LHCN-M2 (cell line): ENCODE measurements at places on chromosomes 12 and 14. TPM values are rescaled to one million over a fixed set of nuclear protein-coding genes. Genes with fewer than 3 reads are reported as not detected.

Gene KERA
- not detected in 2 replicates for total RNA-seq

Gene JDP2
- 28.5 and 31.5 TPM in 2 replicates for total RNA-seq

Gene CNPY2
- total RNA-seq, result 96.3 and 118 TPM in 2 replicates

Gene CD163L1
- 3.7 and 11.2 TPM in 2 replicates for total RNA-seq

Gene PRIMA1
- not detected in 2 replicates for total RNA-seq

Gene STX2
- total RNA-seq, result 45.7 and 45.9 TPM in 2 replicates

Gene NID2
- 11.1 and 13.3 TPM in 2 replicates for total RNA-seq

Gene KRR1
- 46.6 and 52.7 TPM in 2 replicates for total RNA-seq

DNA sequence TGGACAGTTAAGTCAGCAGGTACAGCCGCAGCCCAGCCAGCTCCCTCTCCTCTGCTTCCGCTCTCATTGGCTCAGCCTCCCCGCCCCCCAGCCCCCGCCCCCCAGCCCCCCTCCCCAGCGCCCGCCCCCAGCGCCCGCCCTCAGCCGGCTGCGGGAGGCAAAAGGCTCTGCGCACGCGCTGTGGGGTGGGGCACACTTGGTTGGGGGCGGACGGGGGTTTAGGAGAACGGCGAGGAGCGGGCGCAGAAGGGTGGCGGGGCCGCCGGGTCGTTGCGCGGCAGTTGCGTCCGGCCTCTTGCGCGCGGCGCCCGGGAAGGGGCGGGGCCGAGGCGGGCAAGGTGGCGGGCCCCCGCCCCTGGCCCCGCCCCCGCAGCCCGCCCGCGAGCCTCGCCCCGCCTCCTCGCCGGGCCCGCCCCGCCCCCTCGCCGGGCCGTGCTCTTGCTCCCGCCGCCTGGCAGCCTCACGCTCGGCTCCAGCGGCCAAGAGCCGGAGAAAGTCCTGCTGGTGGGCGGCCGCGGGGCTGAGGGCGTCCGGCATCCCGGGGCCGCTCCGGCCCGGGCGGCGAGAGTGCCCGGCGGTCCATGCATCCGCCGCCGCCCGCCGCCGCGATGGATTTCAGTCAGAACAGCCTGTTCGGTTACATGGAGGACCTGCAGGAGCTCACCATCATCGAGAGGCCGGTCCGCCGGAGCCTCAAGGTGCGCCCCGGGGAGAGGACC, at the start of gene PPP4R4:
Gene PPP4R4 (plus strand): TSS at position 438 of the 719 bp plus-strand sequence. CDS start 144 bp downstream, at position 582.
- peak; percentile 58 for DNase-seq

GRCh38 chr12:14057895-14058294, 76.5 kb upstream of the GRIN2B start:
- no peak for DNase-seq

DNA sequence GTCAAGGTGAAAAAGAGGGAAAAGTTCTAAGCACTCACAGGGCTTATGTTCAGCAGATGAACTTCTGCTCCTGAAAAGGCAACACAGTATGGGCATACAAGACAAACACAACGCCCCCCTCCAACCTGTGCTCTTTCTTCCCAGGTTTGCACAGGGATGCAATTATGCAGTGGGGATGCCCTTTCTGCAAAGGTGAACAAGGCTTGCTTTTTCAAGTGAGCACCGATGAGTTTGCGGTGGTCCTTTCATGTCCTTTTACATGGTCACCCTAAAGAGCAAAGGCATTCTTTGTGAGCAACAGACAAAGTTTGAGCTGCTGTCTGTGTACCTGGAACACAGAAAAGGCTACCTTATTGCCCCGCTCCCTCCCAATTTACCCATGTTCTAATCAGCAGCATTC, 6.7 kb downstream of the KITLG start:
- DNase-seq, result no peak

DNA sequence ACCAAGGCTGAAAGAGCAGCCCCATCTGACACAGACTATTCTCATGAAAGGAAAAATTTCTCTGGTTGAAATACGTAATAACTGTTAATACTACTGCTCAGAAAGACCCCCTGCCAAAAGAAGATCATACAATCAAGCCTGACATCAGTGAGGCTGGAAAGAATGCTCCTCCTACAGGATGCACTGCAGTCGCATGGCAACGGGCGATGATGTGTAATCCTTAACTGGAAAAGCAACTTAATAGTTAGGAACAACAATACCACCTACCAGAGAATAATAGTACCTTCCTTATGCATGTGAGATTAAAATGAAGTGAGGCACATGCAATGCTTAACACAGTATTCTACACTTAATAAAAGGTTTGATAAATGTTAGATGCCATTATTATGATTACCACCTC, 1.2 kb upstream of the GOLGA5 start:
- no peak for DNase-seq

- peak; percentile 40 for DNase-seq
These were observed 3.8 kb upstream of the SCARB1 start for GRCh38 chr12:124867401-124867930.

GRCh38 chr12:23803540-23803939, 145.9 kb downstream of the SOX5 start:
- no peak for DNase-seq

- no peak for DNase-seq
These were observed 20.0 kb downstream of the FKBP3 start for GRCh38 chr14:45114327-45114726.

- no peak for DNase-seq
These were observed 1141.3 kb downstream of the BCL11B start for GRCh38 chr14:98130691-98131090.

DNA sequence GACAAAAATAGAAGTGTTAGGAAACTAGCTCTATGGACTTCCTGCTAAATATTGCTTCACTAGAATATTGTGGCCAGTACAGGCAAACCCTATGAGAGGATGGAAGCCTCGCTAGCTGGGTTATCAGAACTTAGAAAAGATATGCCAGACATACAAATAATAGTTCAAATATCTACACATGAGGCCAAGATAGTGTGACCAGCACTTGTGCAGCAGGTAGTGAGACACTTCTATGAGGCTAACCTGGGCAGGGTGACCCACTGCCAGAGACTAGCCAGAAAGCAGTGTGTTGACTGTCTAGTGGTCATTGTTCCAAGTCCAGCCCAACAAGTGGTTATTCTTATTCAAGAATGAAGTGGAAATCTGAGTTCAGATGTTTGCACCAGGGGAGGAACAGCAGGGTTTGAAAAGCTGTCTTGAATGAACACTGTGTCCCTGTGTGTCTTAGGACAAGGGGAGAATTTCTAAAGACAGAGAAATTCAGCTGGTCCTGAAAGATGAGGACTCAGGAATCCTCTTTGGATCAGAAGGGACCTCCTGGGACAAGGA, 16.3 kb downstream of the TSPAN8 start:
- DNase-seq, result no peak

- peak; percentile 5 for DNase-seq
These were observed 81.7 kb downstream of the TNFAIP2 start for GRCh38 chr14:103204852-103205540.

DNA sequence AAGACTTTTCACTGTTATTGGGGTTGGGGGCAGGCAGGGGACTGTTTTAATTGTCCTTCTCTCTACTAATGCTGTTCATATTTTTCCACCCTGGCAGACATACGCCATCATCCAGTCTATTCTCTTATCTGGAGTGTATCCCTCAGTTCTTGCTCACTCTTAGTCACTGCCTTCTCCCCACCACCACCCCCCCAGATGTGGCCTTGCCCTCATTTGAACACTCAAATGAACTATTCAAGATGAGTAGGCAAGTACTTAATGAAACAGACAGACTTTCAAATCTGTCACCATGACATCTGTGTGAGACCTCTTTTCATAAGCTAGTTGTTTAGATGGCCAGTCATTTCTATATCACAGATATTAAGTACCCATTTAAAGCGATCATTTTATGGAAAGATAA, 10.1 kb downstream of the NUDT4 start:
- DNase-seq, result peak; percentile 61

- DNase-seq, result no peak
These were observed 84.1 kb downstream of the IGF1 start for GRCh38 chr12:102396276-102396675.

GRCh38 chr14:95889236-95889979, 12.8 kb downstream of the TUNAR start:
- no peak for DNase-seq

GRCh38 chr12:76552343-76552938, 7.1 kb downstream of the OSBPL8 start:
- peak; percentile 35 for DNase-seq

DNA sequence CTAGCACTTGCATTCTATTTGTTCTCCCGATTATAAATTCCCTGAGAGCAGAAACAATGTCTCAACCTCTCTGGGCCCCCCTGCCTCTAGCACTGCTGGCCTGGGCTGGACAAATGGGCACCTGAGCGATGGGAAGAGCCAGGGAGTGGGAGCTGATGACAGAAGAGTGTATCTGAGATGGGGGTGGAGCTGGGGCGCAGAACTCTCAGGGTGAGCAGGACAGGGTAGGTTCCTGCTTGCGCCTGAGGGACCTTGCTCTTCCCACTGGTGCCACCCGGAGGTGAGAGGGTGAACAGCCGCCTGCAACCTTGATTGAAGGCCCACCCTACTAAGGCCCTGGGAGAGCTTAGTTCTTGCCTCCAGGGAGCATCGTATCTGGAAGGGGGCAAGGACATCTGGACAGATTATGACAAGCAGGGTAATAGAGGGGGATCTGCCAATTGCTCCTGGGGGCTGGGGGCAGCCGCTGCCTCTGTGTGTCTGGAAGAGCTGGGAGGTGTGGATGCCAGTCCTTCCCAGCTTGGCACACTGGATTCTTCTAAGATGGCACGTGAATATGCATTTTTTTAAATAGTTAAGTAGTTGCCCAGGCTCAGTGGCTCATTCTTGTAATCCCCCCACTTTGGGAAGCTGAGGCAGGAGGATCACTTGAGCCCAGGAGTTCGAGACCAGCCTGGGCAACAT, 43.0 kb upstream of the TSPAN9 start:
- peak; percentile 90 for DNase-seq

GRCh38 chr12:75921622-75922289, 109.8 kb downstream of the PHLDA1 start:
- DNase-seq, result no peak

DNA sequence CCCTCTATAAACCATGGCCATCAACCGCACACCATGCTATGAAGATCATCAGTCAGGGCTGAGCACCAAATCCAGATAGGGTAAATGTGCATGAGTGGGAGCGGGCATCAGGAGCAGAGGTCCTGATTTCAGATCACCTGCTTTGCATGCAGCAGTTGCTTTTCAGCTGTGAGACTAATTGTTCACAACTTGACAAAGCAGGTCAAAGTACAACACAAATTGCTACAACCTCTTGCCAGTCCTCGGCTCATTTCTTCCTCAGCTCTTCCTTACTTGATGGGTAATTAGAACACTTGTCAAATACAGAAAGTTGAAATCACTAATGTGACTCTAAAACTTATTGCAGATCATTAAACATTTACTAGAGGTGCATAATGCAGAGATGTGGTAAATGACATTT, 171.6 kb downstream of the PPM1H start:
- DNase-seq, result no peak

DNA sequence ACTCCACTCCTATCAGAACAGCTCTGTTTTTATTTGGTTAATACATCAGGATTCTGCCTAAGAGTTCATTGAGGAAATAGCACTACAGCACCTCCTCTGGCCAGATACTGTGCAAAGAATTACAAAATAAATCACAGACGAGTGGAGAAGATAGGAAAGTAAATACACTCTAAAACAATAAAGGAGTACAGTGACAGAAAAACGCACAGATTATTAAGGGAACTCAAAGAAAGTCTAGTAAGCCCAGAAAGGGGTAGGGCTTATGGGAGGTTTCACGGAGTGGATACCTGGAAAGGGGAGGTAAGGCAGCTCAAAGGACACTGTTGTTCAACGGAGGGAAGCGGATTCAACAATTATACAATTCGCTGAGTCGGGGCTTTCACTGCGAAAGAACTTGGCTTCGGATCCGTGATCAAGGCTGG, 5.5 kb downstream of the OR10AD1 start:
- DNase-seq, result peak; percentile 14

DNA sequence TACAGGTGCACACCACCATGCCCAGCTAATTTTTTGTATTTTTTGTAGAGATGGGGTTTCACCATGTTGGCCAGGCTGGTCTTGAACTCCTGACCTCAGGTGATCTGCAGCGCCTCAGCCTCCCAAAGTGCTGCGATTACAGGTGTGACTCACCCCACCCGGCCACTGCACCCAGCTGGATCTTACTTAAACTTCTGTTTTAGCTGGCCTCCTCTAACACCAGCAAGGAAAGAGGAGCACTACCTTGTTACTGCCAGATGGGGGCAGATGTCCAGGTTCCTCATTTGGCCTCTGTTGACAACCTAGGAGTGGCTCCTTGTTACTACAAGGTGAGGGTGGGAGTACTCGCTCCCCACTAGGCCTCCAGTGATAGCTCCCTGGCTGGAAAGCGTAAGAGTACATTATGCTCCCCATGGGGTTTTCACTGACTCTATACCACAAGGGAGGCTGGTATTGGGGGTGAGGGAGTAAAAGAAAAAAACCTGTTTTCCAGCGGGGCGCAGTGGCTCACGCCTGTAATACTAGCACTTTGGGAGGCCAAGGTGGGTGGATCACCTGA, 13.2 kb upstream of the ARF6 start:
- DNase-seq, result peak; percentile 67

DNA sequence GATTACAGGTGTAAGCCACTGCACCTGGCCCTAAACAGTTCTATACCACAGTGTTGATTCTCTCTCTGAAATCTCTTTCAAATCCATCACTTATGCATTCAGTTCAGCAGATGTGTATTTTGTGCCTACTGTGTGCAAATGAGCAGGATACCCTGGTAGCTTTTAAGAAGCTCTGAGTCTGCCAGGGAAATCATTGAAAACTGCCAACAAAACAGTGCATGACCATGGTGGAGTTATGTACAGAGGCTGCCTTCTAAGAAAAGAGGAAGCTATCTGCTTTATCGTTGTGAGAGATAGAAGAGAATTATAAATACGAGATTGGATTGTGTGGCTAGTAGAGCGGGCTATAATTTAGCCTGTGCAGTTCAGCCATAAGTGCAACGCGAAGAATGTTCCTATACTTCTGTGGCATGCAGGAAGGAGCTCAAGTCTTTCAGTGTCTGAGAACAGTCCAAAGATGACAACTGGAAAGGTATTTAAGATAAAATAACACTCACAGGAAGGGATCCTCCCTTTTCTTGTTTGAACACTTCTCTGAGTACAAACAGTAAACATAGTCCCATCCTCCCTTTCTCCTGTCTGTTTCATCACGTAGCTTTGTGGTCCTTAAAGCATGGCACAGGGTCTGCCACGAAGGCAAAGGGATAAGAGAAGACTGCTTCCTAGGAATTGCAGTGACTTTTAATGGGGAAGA, 4.3 kb downstream of the DIP2B start:
- no peak for DNase-seq

GRCh38 chr12:49672301-49673217, 34.6 kb downstream of the FMNL3 start:
- no peak for DNase-seq

GRCh38 chr12:89019439-89020120, 332.7 kb downstream of the DUSP6 start:
- DNase-seq, result peak; percentile 83

GRCh38 chr14:24052656-24053547, 1.1 kb downstream of the CARMIL3 start:
- no peak for DNase-seq
